ENCODE measurements at places on chromosomes 7 and 10. TPM values are rescaled to one million over a fixed set of nuclear protein-coding genes. Genes with fewer than 3 reads are reported as not detected.

- no peak overlapping the region for H3K4me3 ChIP-seq
- no peak for DNase-seq
- peaks cover 26% of the 10 kb centered on the region for H3K36me3 ChIP-seq
- no peaks in the 10 kb centered on the region for H3K4me1 ChIP-seq
- H3K27me3 ChIP-seq = no peaks in the 10 kb centered on the region
Measured at GRCh38 chr7:1829111-1829510, 159.0 kb downstream of the ELFN1 start.

CAPZA2 gene
- 122 TPM for total RNA-seq

DNA sequence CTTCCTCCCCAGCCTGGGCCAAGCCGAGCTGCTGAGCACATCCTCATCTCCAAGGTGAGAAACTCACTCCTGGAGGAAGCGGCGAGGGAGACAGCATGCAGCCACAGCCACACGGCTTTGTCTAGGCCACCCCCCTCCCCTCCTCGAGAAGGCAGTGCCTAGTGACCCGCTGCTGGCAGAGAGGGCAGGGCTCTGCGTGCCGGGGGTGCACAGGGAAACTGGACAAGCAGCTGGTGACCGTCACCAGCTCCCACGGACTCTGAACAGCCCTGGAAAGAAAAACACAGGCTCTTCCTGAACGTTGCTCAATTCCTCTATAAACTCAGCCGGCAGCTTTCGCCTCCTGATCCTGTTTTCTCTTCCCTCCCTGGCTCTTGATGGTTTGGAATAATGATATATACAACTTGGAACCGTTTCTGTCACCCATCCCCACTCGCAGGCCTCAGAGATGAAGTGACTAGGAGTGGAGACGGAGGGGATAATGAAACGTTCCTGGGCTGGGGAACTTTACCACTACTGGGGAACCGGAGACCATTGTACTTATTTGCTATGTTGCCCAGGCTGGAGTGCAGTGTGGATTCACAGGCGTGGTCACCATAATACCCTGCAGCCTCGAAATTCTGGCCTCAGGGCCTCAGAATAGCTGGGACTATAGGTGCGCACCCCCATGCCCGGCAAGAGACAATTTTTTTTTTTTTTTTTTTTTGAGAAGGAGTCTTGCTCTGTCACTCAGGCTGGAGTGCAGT lies 19.3 kb downstream of the PAPOLB start:
- H3K27me3 ChIP-seq = peaks cover 11% of the 10 kb centered on the region
- DNase-seq = no peak
- no peak overlapping the region for H3K4me3 ChIP-seq
- H3K4me1 ChIP-seq = peaks cover 3% of the 10 kb centered on the region
- peak overlapping the region; percentile 86 for H3K27ac ChIP-seq

INPP5F gene
- 55.8 TPM for total RNA-seq
